NCI-H187 (cell line): ENCODE measurements at places on chromosomes 13 and 19.

GRCh38 chr19:30842926-30843325 lies 470.7 kb downstream of the ZNF536 start:
- no peak for DNase-seq

GRCh38 chr13:39521701-39522100 lies 81.3 kb downstream of the LHFPL6 start:
- DNase-seq = no peak

GRCh38 chr19:46042252-46042883 lies 1.6 kb upstream of the IGFL4 start:
- DNase-seq = no peak

DNA sequence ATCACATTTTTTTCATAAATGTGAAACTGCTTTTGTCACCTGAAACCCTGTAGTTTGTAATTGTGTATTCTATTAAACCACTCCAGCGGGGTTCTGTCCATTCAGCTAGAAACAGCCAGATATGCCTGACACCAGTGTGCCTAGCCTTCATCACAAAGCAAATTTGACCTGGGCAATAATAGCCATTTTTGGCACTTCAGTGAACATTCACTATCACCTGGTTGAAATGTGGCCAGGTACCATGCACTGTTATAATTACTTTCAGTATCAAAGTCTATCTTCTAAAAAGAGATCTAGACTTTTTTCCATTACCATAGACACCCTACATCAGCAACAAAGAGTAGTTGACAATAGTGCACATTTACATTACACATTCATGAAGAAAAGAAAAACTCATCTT lies 64.5 kb downstream of the ZNF257 start:
- no peak for DNase-seq

GRCh38 chr13:89571676-89572075 lies 1775.8 kb upstream of the MIR17HG start:
- DNase-seq = no peak

- no peak for DNase-seq
Measured at GRCh38 chr19:16121141-16121540, 9.5 kb downstream of the RAB8A start.

GRCh38 chr13:111503376-111503775 lies 182.9 kb downstream of the TEX29 start:
- no peak for DNase-seq

- DNase-seq = no peak
Measured at GRCh38 chr19:35528218-35529038, at the start of gene SBSN. Gene SBSN (minus strand): TSS chr19:35528311. CDS start chr19:35528281, 30 bp downstream.

- no peak for DNase-seq
Measured at GRCh38 chr13:31311921-31312320, 112.1 kb downstream of the B3GLCT start.

DNA sequence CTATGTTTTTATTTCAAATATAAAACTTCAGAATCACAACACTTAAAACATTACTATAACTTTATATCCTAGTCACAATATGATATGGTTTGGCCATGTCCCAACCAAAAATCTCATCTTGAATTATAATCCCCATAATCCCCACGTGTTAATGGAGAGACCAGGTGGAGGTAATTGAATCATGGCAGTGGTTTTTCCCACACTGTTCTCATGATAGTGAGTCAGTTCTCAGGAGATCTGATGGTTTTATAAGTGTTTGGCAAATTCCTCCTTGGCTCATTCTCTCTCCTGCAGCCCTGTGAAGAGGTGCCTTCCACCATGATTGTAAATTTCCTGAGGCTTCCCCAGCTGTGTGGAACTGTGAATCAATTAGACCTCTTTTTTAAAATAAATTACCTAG lies 307.6 kb downstream of the SPRY2 start:
- no peak for DNase-seq

DNA sequence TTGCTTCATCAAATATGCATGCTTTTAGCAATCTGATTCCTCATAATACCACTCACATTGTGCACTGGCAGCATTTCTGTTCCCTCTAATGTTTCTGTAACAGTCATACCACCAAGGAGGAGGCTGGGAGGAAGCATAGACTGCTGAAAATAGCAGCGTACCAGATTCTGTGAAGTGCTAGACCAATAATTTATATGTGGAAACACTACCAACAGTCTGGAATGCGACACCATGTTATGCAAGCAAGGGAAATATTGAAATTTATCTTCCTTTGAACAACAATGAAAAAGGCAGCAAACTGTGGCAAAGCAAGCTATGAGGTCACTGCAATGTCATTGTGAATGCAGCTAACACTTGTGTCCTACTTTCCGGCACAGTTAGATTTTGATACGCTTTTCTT lies 1388.0 kb downstream of the EFNB2 start:
- no peak for DNase-seq

- no peak for DNase-seq
Measured at GRCh38 chr19:8000298-8001038, 5.0 kb downstream of the ELAVL1 start.

DNA sequence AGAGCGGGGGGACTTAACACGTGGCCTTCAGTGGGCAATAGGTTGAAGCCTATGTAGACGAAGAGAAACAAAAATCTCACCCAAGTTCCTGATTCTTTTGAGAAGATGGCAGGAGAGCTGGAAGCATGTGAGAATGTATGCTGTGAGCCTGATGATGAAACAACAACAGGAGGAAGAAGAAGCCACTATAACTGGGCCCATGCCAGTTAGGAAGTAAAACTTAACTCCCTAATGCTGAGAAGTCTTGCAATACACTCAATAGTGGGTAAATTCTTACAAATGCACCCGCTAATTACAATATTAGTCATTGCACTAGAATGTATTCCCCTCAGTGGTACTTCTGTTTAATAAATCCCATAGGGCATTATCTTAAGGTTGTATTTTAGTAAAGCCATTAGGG lies 9.1 kb downstream of the PCDH17 start:
- DNase-seq = no peak

DNA sequence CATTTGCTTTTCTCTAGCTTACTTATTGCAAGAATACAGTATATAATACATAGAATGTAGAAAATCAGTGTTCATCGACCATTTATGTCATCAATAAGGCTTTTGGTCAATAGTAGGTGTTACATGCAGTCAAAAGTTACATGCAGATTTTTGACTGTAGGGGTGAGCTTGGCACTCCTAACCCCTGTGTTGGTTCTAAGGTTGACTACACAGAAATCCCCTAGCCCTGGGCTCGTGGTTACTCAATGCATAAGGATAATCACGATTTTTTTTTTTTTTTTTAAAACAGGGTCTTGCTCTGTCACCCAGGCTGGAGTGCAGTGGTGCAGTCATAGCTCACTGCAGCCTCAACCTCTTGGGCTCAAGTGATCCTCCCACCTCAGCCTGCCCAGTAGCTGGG lies 4.0 kb upstream of the NWD1 start:
- DNase-seq = no peak
